ENCODE measurements at places on chromosomes 3 and 15. TPM values are rescaled to one million over a fixed set of nuclear protein-coding genes. Genes with fewer than 3 reads are reported as not detected.

GRCh38 chr3:49165771-49166751 lies at the start of gene CCDC71:
Gene CCDC71, minus strand, starts transcription at chr3:49166331. Its CDS starts 2,123 bp downstream, at chr3:49164208.
- peak; percentile 81 for DNase-seq

DNA sequence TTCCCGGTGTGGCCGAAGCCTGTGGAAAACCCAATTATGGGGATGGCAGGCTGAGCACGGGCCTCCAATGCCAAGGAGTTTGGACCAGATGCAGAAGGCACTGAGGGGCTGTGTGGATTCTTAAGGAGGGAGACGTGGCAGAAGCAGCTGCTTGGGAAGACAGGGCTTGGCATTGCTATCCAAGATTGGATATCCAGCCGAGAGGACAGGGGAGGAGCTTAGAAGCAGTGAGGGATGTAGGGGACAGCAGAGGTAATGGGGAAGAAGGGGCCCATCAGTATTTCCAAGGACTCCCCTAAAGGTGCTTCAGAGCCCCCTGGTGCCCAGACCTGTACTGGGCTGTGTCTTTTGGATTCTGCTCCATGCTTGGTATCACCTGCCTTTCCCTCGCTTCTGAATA lies 112.8 kb upstream of the TLE3 start:
- DNase-seq: no peak

Gene GOLGA8Q
- 2.4 TPM for total RNA-seq

DNA sequence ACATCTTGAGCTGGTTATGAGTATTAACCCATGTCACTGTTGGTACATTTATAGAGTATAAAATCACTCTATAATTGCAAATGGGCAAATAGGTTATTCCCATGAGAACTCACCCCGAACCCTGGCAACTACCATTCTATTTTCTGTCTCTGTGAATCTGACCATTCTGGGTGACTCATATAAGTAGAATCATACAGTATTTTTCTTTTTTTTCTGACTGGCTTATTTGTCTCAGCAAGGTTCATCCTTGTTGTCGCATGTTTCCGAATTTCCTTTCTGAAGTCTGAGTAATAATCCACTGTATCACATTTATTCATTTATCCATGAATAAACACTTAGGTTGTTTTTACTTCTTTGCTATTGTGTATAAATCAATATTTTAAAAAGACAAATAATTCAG lies 59.9 kb upstream of the CHRM5 start:
- no peak for DNase-seq

DNA sequence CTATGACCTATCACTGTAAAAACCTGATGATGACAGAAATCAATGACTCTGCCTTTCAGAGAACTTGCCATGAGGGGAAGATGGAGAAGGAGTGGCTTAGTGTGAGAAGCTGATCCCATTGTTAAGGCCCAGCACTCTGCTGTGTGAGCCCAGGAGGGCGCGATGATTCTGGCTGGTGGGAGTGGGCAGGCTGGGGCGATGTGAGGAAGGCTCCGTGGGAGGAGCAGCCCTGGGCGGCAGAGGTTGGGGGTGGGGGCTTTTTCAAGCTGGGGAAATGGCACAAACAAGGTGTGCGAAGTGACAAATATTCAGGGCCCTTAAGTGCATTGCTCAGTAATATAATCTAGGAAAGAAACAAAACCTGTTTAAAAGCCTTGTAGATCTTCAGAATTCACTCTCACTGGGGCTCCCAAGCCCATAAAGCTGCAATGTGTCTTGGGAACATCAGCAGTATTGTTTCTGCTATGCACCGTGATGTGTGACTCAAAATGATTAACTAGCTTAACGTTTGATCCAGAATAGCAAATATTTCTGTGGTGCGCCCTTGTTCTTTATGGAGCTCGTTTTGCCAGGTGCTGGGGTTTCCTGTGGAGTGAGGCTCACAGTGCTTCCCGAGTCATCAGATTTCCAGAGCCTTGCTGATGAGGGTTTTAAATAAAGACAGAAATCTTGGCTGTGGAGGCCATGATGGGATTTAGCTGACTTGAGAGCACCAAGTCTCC lies 141.0 kb downstream of the CHDH start:
- peak; percentile 14 for DNase-seq

Gene OR5K2
- not detected for total RNA-seq

- DNase-seq: no peak
Measured at GRCh38 chr3:59798372-59799086, 748.7 kb upstream of the CFAP20DC start.

DNA sequence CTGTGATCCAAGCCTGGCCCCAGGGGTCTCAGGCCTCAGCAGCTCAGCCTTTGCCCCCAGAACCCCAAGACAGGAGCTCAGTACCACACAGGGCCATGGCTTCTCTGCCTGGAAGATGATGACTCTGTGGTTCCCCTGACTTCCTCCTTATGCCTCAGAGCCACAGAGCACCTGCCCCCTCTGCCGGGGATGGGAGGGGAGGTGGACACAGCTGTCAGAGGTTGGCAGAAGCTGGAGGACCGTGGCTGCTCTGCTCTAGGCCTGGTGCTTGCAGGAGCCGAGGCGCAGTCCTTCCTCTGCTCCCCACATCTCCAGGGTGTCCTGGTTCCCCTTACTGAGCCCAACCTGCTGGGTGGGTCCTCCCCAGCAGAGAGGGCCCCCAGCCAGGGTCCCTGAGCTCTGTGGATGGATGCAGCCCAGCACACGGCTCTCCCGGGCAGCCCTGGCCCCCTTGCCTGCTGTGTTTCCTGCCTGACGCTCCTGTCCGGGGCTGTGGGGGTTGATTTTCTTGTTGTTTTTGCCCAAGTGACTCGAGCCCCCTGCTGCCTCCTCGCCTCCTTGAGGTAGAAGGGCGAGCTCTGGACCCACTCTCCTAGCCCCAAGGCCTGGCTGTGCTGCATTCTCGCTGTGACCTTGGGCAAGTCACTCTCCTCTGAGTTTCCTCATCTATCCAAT lies 36.6 kb downstream of the PSTPIP1 start:
- peak; percentile 37 for DNase-seq

Gene GDPGP1
- total RNA-seq: 10.3 TPM

DNA sequence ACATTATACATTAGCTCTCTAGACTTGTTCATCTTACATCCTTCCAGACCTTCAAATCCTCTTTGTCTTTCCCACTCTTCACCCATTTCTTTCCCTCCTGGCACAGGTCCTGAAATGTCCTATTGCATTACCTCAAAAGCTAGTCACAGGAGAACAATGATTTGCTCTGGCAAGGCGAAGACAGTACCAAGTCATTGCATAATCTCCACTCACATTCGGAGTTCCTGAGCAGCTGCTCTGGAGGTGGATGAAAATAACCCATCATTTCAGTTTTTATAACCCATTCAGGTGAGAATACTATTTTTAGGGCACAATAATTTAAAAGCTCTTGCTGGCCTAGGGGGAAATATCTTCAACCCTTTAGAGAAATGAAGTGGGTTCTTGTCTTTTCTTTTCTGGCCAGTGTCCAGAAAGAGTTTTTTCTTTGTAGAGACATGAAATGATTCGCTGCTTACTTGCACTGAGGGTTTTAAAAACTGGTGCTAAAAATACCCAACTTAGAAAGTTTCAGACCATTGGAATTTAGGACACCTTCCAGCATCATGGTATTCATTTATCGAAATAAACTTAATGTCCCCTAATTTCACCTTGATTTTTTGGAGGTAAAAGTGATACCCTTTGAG lies 23.4 kb upstream of the DYNC1LI1 start:
- DNase-seq: no peak

- DNase-seq: no peak
Measured at GRCh38 chr3:51642462-51642861, 28.6 kb upstream of the TEX264 start.

Gene CCRL2
- 6.2 TPM for total RNA-seq

Gene SI
- not detected for total RNA-seq

GRCh38 chr15:70199124-70199482 lies 101.4 kb upstream of the TLE3 start:
- DNase-seq: no peak

Gene NUSAP1
- total RNA-seq: 243 TPM

DNA sequence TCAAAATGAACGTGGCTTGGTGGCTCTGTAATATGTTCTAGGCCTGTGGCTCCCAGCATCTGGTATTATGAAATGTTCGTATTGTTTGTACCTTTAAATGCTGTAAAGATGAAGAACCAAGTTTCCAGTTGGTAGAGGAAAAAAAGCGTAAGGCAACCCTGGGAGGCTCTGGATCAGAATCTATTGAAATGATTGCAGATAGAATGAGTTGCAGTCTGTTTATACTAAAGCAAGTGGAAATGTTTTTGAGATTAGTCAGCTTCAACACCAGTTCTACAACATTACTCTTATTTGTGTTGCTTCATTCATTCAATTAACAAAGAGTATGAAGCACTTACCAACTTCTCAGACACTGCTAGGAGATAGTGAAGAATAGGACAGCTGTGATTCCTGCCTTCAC lies 5.3 kb downstream of the ARL6IP5 start:
- DNase-seq: no peak

DNA sequence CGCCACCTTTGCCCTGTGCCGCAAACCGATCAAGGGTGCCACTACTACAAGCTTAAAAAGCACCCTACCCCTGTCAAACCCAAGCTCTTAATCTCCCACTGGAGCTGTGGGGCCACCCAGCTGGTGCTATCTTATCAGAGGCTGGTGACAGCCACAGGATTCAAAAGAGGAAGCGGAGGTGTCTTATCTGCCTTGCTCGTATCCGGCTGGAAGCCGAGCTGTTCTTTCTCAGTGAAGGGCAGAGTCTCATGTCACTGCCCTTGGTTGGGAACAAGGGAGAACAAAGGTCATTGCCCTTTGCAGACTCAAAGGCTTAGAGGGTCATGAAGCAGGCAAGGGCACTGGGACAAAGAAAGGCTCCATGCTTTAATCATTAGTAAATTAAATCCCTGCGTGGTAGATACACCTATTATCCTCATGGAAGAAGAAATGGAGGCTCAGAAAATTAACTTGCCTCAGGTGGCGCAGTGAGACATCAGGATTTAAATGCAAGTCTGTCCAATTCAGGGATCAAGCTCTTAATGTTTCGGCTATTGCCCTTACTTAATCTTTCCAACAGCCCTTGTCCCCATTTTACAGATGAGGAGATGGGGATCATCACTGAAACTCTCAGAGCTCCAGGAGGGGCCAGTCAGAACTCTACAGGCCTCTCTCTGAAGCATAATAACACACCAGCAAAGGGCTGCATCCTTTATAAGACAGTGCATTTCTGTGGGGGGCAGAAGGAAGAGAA lies 360.0 kb upstream of the PROK2 start:
- no peak for DNase-seq

DNA sequence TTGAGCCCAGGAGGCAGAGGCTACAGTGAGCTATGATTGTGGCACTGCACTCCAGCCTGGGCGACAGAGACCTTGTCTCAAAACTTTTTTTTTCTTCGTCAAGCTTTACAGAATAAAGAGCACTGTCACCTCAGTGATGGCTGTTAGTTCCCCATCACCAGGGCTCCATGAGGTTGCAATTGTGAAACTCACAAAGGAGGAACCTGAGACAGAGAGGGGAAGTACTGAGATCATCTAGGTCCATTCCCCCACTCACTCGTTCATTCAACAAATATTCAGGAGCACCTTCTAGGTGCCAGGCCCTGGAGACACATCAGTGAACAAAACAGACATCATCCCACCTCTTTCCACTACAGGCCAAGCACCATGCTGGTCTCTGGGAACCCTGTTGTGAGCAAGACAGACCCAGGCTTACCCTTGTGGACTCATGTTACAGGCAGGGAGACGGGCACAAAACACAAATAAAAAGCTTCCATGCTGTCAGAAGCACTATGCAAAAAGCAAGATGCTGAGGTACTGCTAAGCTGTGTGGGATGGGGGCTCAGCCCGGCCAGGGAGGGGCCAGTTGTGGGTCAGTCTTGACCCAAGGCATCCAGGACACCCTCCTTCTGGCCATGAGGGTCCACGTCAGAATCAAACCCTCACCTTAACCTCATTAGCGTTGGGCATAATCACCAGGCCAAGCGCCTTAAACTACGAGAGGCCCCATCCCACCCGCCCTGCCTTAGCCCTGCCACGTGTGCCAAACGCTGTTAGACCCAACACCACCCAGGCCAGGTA lies 2.1 kb upstream of the RHO start:
- DNase-seq: no peak

GRCh38 chr3:97138914-97139541 lies 324.6 kb downstream of the EPHA6 start:
- no peak for DNase-seq

- DNase-seq: no peak
Measured at GRCh38 chr3:180705619-180706018, 26.3 kb upstream of the CCDC39 start.

GRCh38 chr15:69881302-69881670 lies 216.4 kb downstream of the TLE3 start:
- no peak for DNase-seq

DNA sequence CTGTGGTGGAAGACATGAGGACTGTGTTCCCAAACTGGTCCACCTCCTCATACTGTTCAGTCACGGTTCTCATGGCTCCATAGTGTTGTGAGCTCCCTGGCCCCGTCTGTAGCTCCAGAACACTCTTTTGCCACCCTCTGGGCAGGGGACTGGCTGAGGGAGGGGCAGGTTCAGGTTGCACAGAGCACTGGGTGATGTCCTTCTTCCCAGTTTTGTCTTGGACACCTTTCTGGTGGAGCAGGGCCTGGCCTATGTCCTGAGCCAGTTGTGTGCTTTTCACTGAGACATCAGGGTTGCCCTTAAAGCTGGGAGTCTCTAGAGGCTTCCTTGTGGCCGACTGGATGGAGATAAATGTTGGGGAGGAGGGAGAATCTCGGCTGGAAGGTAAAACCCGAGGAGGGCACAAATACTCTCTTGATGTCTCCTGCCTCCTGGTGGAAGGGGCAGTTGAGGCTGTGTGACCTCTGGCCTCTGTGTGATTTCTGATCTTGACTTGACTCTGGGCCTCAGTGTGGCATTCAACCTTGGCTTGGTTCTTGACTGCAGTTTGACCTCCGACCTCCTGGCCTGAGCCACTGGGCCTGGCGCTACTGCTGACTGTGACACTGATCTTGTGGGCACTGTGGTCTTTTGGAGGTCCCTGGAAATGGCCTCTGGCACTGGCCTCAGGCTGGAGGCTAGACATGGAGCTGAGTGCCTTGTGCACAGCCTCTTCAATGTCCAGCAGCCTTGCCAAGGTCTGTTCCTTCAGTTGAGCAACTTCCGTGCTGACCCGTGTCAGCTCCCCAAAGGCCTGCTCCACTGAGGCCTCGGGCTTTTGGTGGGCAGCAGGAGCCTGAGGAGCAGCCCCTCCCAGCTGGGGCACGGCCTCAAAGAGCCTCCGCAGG lies 8.1 kb downstream of the XIRP1 start:
- DNase-seq: no peak

DNA sequence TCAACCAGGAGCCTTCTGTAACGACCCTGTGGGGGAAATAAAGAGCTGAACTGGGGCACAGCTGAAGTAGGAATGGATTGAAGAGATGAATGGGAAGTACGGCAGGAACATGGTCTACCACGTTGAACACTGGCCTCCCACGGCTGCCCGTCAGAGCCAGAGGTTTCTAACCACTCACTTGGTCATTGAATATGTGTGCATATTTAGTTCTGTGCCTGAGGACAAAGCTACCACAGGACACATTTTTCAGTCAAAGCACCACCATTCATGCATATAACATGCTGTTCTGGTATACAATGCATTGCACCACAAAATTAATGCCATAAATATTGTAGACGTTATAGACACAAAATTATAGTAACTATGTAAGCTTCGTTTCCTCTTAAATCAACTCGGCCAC lies 75.5 kb downstream of the MB21D2 start:
- no peak for DNase-seq

Gene TRAT1
- 165 TPM for total RNA-seq

GRCh38 chr3:82376883-82377282 lies 615.4 kb upstream of the GBE1 start:
- no peak for DNase-seq

- no peak for DNase-seq
Measured at GRCh38 chr15:45618813-45619212, 16.0 kb upstream of the SQOR start.
